MM.1S (cell line): ENCODE measurements at places on chromosomes 5 and 9.

GRCh38 chr5:169511708-169512107, 71.9 kb upstream of the SPDL1 start:
- DNase-seq: no peak

GRCh38 chr5:126415789-126416188, 7.4 kb upstream of the GRAMD2B start:
- DNase-seq: no peak

GRCh38 chr9:137067860-137068538, 2.4 kb downstream of the SAPCD2 start:
- peak; percentile 86 for DNase-seq

DNA sequence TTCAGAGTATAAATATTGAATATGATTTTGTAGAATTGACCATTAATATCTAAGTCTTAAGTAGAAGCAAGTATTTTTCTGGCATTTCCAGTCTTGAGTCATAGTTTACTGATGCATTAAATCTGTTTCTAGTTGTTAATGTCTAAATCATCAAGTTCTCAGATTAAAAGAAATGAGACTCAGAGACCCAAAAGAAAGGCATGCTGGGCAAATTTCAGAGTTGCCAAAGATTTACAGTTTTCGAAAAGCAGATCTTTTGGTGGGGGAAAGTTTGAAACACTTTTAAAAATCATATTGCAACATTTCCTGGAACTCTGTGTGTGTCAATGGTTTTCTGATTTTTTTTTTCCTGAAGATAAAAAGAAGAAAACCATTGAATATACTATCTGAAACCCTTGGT, 60.9 kb downstream of the ANKRD55 start:
- no peak for DNase-seq

- DNase-seq: no peak
These were observed 10.0 kb upstream of the CAVIN4 start for GRCh38 chr9:100567856-100568255.

GRCh38 chr9:111902391-111903139, 6.0 kb downstream of the UGCG start:
- DNase-seq: no peak

GRCh38 chr5:88384886-88385285, 116.2 kb upstream of the TMEM161B start:
- no peak for DNase-seq

- no peak for DNase-seq
These were observed 8.1 kb upstream of the RAD23B start for GRCh38 chr9:107274953-107275422.

DNA sequence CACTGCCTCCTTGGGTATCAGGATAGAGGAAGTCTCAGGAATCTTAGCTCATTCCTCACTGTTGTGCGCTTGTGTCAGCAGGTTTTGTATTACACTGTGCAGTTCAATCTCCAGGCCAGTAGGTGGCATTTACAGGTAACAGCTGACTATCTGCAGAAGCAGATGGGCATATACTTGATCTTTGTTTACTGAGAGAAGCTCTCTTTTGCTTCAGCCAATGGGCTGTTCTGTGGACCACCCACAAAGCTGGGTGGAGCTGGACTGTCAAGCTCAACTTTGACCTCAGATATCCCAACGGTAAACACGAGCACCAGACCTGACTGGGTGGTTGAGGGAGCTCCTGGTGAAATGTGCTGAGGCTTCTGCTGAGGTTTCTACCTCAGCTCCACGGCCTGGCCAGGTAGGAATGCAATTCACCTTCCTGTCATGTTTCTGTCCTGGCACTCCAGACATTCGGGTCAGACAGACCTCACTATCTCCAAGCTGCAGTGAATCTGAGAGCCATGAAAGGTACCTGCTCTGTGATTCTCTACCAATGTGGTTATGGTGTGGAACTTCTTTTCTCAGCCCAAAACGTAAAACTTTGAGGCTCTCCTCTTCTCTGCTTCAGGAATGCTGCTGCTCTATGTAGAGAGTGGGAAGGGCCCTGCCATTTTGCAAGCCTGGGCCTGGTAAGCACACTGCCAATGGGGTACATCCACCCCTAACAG, 167.9 kb upstream of the ACTBL2 start:
- DNase-seq: peak; percentile 65

GRCh38 chr5:65952259-65952658, 25.9 kb downstream of the ERBIN start:
- no peak for DNase-seq

- no peak for DNase-seq
These were observed 13.8 kb upstream of the FGF18 start for GRCh38 chr5:171405615-171406014.

DNA sequence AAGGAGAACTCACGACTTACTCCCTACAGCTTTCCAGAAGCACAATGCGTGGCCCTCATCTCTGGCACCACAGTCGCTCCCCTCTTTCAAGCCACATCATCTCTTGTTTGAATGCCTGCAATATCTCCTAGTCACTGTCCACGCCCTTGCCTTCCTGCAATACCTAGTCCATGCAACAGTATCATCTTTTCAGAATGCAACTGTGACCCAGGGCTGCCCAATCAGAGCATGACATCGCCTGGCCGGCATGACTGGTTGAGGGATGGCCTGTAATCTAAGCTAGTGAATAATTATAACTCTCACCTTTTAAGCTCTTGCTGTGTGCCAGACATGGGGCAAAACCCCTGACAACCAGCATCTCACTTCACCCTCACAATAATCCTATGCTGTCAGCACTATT, 52.5 kb upstream of the CPEB4 start:
- no peak for DNase-seq

DNA sequence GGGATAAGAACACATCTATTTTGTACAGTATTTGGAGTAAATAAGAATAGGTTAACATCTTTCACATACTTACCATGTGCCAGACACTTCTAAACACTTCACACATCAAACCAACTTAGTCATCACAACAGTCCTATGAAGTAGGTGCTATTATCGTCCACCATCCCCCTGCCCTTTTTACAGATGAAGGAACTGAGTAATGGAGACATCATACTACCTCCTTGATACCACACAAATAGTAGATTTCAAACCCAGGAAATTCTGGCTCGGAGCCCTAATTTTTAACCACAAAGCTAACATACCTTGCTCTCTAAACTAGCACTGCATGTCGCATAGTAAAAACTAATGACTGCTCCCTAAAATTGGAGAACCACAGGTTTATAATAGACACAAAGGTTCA, 4.2 kb upstream of the ZNF366 start:
- no peak for DNase-seq

DNA sequence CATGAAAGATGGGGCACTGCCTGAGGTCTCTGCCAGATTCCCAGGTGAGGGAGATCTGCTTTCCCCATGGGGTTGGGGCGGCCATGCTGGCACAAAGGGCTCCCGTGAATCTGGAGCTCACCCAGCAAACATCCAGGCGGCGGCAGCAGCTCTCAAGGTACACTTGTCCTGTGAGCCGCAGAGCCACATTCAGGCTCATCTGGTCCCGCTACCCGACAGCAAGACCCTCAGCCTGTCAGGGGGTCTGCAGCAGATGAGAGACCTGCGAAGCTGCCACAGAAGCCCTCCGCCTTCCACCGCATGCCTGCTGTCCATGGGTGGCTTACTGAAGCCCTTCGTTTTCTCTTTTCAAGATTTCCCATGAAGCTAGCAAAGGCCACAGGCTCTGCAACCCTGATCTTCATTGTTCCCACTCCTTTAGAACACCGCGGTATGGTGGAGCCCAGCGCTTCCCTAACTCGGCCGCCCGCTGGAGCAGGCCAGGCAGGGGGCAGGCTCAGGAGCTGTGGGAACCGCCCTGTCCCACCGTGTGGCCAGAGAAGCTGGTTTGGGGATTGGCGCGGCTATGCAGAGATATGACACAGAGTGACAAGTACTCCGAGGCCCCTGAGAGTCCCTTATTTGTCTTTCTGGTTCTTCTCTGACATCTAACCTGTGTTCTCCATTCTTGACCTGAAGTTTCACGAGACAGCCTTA, 8.8 kb downstream of the LRRC14B start:
- no peak for DNase-seq

DNA sequence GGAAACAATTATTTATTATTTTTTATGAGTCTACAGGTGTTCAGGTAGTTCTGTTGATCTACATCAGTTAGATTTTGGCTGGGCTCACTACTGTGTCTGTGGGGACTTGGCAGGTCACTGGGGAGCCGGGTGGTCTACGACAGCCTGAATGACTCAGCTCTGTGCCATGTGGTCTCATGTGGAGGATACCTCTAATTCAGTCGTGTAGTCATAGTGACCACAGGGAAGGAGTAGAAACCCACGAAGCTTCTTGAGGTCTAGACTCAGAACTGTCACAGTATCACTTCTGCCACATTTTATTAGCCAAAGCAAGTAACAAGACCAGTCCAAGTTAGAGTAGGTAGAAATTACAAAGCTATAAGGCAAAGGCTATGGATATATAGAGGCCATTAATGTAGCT, 64.7 kb upstream of the GRAMD2B start:
- DNase-seq: peak; percentile 30

DNA sequence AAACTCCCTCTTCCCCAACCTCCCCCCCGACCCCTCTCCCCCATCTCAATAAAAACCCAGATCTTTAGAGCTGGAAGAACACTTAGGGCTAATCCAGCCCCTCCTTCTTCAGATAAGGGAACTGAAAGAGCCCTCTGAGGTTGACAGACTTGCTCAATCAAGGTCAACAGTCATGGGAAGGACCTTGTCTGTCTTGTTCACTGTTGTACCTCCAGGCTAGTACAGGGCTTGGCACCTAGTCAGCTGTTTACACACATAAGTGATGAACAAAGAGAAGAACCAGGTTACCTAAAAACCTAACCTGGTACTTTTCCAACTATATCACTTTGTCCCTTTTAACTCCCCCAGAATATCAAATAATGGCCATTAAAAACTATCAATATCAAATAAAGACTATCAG, 2.4 kb downstream of the TTC39B start:
- DNase-seq: no peak

DNA sequence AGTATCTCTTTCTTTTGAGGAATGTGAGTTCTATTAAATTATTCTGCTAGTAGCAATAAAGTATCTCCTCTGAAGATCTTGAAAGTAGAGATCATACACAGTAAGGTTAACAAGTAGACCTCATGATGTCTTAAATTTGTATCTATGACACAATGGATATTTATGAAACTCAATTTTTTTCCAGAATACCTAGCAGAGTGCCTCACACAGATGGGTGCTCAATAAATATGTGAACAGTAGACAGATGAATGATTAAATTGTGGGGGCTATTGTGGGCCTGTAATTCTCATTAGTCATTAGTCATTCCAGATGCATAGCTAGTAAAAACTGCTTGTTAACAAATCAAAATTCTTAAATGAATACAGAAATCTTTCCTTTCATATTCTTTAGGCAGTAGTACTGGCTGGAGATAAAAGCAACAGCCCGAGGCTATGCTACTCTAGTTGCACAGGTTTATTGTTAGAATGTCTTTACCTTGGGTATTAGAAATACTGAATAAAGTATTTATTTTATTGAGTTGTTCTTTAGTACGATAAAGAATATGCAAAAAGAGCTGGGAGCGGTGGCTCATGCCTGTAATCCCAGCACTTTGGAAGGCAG, 22.0 kb downstream of the CHD1 start:
- no peak for DNase-seq

DNA sequence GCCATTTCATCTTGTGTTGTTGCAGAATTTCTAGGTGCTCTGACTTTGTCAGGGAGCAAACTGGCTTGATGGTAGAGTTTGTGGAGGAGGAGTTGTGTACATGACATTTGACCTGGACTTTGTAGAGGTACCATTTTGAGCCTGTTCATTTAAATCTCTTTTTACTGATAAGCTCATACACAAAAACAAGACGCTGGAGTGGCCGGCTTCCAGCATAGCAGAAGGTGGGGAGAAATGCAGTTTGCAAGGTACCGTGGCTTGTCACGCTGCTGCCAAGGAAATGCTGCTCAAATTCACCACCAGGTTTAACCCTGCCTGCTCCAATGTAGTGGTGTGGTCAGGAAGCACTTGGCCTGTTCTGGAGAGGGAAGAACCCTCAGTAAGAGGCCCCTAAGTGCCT, 18.9 kb upstream of the IQGAP2 start:
- no peak for DNase-seq

DNA sequence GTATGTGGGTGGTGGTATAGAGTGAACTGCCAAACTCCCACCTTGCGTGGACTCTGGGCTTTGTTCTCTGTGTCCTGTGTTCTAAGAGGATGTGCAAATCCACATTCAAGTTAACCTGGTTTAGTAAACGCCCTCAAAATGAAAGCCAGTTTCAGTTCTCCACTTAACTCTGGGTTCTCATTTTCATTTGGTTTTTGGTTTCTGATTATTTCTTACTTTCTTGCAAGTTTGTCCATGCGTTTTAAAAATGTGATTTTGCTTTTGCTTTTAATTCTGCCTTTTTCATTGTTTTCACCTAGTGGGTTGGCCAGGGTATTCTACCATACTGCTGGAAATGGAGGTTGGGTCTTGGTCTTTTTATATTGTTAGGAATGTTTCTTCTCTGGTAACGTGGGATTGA, 38.2 kb downstream of the GALNT10 start:
- DNase-seq: peak; percentile 76

DNA sequence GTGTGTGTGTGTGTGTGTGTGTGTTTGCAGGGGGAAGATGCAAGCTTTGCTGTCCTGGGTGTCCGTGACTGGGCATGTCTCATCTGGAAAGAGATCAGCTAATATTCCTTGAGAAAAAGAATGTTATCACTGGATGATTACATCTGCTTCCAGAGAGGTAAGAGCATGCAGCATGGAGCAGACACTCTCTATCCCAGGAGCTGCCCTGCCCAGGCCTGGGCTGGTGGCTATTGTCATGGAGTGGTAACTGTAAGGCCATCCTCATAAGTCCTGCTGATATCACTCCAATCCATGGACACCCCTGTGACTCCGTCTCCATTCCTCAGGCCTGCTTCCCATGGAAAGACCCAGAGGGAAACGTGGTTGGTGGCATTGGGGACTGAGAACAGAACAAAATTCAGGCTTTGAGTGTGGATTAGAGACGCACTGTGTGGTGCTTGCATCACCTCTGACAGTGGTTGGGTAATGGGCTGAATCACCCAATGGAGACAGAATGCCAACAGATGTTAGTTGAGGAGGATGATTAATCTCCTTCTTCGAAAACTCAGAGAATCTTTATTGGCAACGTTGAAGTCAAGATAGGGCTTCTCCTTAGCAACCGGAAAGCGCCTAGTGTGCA, 52.0 kb upstream of the KCNIP1 start:
- DNase-seq: no peak

- DNase-seq: no peak
These were observed 34.5 kb downstream of the COL15A1 start for GRCh38 chr9:98978231-98978681.

DNA sequence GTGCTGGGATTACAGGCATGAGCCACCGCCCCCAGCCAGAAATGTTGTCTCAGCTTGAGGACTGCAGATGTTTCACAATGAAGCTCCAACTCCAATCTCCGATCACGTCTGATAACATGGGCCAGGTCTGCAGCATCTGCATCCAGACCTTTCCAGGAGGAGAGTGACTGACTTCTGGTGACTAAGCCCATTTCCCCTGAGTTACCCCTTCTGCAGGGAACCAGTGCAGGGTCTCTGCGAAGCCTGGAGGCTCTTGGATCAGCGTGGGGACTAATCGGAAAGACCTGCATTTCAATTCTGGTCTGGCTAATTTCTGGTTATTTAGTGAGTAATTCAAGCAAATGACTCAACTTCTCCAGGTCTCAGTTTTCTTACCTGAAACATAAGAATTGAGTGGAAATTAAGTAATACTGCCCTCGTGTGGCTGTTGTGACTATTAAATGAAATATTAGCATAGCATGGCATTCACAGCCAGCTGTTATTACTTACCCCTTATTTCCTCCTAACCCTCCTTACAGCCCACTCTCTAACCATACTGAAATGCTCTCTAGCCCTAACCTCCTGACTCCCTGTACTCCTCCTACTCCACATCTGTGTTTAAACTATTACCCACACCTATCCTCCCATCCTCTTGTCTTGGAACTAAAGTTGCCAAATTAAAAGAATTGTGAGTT, 2.2 kb upstream of the GNPDA1 start:
- DNase-seq: peak; percentile 89

GRCh38 chr5:148972974-148973374, 89.9 kb downstream of the SH3TC2 start:
- no peak for DNase-seq
